ENCODE measurements at places on chromosomes 4 and X.

GRCh38 chrX:124232523-124233201 is 99.8 kb upstream of the TEX13D start:
- no peak for DNase-seq

GRCh38 chr4:43690116-43690515 is 758.5 kb downstream of the KCTD8 start:
- DNase-seq: no peak

DNA sequence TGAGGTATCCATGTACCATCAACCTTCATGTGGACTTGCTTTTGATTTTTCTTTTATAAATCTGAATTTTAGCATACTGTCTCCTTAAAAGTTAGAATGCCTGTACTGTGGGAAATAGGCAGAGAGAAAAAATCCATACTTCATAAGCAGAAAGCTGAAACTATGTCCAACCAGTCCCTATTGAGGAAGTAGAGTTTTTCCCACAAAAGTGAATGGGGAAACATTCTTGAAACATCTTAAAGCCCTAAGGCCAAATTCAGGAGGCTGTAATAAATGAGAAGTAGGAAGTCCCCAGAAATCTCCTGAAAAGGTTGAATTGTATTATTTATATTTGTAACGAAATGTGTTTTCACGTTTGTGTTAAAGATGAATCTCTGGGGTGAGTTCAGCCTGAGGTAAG is 56.3 kb downstream of the ENOX2 start:
- DNase-seq: no peak

- no peak for DNase-seq
These were observed 7.8 kb downstream of the SPATA4 start for GRCh38 chr4:176187624-176188023.

DNA sequence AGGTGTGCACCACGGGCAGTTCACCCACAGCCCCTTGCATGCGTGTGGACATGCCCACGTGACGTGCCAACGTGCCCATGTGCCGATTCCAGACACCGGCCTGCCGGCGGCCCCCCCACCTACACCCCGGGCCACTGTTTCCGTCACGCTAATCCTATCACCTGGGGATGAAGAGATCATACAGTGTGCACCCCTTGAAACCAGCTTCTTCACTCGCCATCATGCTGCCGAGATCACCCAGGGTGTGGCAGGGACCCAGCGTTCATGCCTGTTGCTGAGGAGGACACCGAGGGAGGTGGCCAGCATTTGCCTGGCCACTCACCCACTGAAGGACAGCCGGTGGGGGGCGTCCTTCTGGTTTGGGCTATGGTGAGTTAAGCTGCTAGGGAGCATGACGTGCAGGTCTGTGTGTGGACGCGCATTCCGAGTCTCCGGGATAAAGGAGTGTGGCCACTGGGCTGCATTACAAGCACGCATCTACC is 14.1 kb downstream of the CTBP1 start:
- no peak for DNase-seq
